ENCODE measurements at places on chromosomes 12 and 14. TPM values are rescaled to one million over a fixed set of nuclear protein-coding genes. Genes with fewer than 3 reads are reported as not detected.

- peak overlapping the region; percentile 88 for H3K27ac ChIP-seq
- H3K4me3 ChIP-seq, result peak overlapping the region; percentile 82
- DNase-seq, result no peak
- H3K27me3 ChIP-seq, result no peaks in the 10 kb centered on the region
- H3K4me1 ChIP-seq, result peaks cover 39% of the 10 kb centered on the region
- H3K36me3 ChIP-seq, result peaks cover 9% of the 10 kb centered on the region
Measured at GRCh38 chr12:95003921-95004272, 400 bp upstream of the NDUFA12 start.

DNA sequence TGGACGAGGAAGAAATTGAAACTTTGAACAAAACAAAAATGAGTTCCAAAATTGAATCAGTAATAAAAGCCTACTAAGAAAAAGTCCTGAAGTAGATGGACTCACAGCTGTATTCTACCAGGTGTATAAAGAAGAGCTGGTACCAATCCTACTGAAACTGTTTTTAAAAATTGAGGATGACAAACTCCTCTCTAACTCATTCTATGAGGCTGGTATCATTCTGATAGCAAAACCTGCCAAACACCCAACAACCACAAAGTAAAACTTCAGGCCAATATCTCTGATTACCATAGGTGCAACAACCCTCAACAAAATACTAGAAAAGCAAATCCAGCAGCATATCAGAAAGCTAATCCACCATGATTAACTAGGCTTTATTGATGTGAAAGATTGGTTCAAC lies 33.9 kb upstream of the LDHB start:
- H3K36me3 ChIP-seq, result no peaks in the 10 kb centered on the region
- no peak overlapping the region for H3K4me3 ChIP-seq
- no peak overlapping the region for H3K27ac ChIP-seq
- no peaks in the 10 kb centered on the region for H3K4me1 ChIP-seq
- no peaks in the 10 kb centered on the region for H3K27me3 ChIP-seq

DNA sequence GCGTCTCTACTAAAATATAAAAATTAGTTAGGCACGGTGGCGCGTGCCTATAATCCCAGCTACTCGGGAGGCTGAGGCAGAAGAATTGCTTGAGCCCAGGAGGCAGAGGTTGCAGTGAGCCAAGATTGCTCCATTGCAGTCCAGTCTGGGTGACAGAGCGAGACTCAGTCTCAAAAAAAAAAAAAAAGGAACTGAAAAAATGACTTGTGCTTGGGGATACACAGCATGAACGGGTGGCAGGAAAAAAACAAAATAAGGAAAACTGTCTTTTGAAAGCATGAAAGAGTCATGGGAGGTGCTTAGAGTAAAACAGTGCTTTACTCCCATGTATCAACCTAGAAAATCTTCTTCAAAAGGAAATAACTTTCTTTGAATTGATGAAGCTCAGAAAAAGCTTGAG lies 80.8 kb downstream of the TMTC1 start:
- no peaks in the 10 kb centered on the region for H3K27me3 ChIP-seq
- H3K4me1 ChIP-seq, result no peaks in the 10 kb centered on the region
- no peaks in the 10 kb centered on the region for H3K36me3 ChIP-seq
- DNase-seq, result no peak
- H3K4me3 ChIP-seq, result no peak overlapping the region

DNA sequence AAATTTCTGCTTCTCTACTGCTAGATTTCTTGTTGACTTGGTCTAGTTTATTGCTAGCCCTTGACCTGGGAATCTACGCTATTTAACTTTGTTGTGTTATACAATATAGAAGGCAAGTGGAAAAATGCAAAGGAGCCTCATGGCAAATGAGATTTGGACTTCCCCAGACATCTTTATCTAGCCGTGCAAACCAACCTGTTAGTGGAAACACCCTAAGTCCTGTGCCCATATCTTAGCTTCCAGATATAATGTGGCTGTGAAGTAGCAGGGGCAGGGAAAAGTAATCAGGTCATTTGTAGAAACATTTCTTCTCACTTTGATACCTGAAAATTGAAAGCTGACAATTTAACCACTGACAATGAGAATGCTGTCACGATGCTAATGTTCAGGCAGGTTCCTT lies 90.7 kb upstream of the ATP2B1 start:
- no peak for DNase-seq
- no peak overlapping the region for H3K27ac ChIP-seq
- no peaks in the 10 kb centered on the region for H3K36me3 ChIP-seq
- no peaks in the 10 kb centered on the region for H3K4me1 ChIP-seq
- no peaks in the 10 kb centered on the region for H3K27me3 ChIP-seq

DNA sequence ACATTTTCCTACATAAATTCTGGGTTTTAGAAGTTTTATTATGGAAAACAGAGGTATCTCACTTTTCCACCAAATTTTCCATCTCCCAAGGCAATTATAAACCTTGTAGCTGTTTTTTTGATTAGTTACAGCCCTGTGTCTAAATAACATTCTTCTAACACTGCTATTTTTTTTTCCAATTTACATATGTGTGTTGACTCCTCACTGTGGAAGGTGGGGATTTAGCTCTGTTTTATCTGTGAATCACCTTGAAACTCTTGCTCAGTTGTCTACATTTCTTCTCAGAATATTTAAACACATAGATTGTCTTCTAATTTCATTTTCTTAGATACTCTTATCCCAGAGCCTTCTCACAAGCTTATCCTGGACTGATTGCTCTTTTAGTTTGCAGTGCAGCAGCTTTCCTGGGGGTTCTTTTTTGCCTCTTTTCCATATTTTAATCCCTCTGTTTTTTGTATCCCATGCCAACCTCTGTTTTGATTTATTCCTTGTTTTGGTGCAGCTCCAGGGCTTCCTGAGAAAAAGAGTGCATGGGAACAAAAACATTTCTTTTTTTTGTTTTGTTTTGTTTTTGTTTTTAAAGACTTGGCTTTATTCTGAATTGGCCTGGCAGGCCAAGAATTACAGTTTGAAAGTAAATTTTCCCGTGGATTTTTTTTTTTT lies 36.7 kb downstream of the TBC1D15 start:
- no peak overlapping the region for H3K4me3 ChIP-seq
- no peaks in the 10 kb centered on the region for H3K27me3 ChIP-seq
- no peak for DNase-seq
- no peaks in the 10 kb centered on the region for H3K36me3 ChIP-seq

- no peaks in the 10 kb centered on the region for H3K27me3 ChIP-seq
- H3K36me3 ChIP-seq, result no peaks in the 10 kb centered on the region
- no peaks in the 10 kb centered on the region for H3K4me1 ChIP-seq
- no peak overlapping the region for H3K27ac ChIP-seq
- H3K4me3 ChIP-seq, result no peak overlapping the region
Measured at GRCh38 chr14:104448321-104448720, 131.2 kb upstream of the C14orf180 start.

- no peaks in the 10 kb centered on the region for H3K36me3 ChIP-seq
- no peaks in the 10 kb centered on the region for H3K4me1 ChIP-seq
- DNase-seq, result no peak
- H3K27me3 ChIP-seq, result no peaks in the 10 kb centered on the region
Measured at GRCh38 chr12:25598956-25599355, 45.9 kb upstream of the LMNTD1 start.

DNA sequence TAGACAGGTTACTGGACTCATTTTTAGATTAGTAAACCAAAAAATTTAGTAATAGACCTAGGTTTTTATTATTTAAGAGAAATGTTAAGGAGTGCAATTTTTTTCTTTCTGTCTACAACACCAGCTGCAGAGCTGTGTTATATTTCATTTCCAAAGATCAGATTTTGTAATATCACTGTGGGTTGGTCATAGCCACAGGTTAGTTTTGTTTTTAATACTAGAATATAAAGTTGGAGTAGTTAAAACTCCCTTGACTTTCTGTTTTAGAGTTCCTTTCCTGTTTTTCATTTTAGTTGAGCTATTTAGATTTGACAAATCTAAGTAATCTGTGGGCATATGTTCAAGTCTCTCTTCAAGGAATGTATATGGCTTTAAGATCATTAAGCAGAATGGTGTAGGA lies 30.7 kb upstream of the GARIN2 start:
- no peak for DNase-seq
- H3K36me3 ChIP-seq, result no peaks in the 10 kb centered on the region
- no peak overlapping the region for H3K27ac ChIP-seq
- no peaks in the 10 kb centered on the region for H3K4me1 ChIP-seq
- H3K4me3 ChIP-seq, result no peak overlapping the region

GRCh38 chr14:89382901-89383845 lies 33.9 kb downstream of the FOXN3 start:
- H3K36me3 ChIP-seq, result no peaks in the 10 kb centered on the region
- no peak for DNase-seq
- no peak overlapping the region for H3K4me3 ChIP-seq
- H3K27ac ChIP-seq, result no peak overlapping the region
- no peaks in the 10 kb centered on the region for H3K27me3 ChIP-seq

GRCh38 chr12:74538491-74539258 lies 1.0 kb downstream of the ATXN7L3B start:
- peak overlapping the region; percentile 60 for H3K4me3 ChIP-seq
- no peaks in the 10 kb centered on the region for H3K27me3 ChIP-seq
- no peak for DNase-seq
- H3K36me3 ChIP-seq, result no peaks in the 10 kb centered on the region

DNA sequence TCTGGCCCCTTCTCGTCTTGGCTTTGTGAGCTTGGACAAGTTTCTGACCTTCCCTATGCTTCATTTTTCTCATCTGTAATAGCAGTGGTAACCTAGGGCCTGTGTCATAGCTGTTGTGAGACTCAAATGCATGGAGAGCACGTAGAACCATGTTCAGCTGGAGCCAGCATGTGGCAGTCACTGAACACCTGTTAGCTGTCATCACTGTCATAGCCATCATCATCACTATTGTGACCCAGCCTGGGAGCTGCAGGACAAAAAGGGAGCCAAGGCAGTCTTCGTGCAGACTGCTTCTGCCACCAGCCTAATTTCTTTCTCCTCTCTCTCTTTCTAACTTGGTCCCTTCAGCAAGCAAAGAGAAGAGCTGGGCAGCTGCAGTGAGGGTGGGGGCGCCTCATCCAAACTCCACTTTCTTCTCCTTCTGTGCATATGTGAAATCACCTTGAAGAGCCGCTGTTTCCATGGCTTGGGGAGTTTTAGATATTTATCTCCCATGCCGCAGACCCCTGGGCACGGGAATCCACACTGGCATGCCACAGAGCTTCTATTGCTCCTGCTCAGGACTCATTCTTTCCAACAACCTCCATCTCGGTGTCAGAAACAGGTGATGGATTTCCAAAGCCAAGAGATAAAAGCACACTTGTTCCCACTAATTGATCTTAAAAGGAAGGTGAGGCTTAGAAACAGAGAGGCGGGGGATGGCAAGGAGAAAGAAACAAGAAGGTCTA lies 87.0 kb downstream of the SRRM4 start:
- no peak for DNase-seq

GRCh38 chr12:104011253-104011652 lies 38.7 kb downstream of the GLT8D2 start:
- H3K27me3 ChIP-seq, result no peaks in the 10 kb centered on the region
- no peaks in the 10 kb centered on the region for H3K36me3 ChIP-seq
- no peaks in the 10 kb centered on the region for H3K4me1 ChIP-seq
- DNase-seq, result no peak
- no peak overlapping the region for H3K4me3 ChIP-seq

GRCh38 chr14:67694791-67695393 lies 672 bp downstream of the RDH11 start:
- H3K36me3 ChIP-seq, result peaks cover 25% of the 10 kb centered on the region
- no peaks in the 10 kb centered on the region for H3K27me3 ChIP-seq
- H3K4me3 ChIP-seq, result peak overlapping the region; percentile 48
- peak; percentile 87 for DNase-seq
- peaks cover 18% of the 10 kb centered on the region for H3K4me1 ChIP-seq

GRCh38 chr14:30710876-30711275 lies 88.8 kb downstream of the SCFD1 start:
- no peaks in the 10 kb centered on the region for H3K27me3 ChIP-seq
- H3K27ac ChIP-seq, result no peak overlapping the region
- H3K4me1 ChIP-seq, result no peaks in the 10 kb centered on the region
- no peak for DNase-seq

GRCh38 chr14:75981426-75982265 lies at the start of gene TGFB3:
TSS of gene TGFB3 (minus strand) at chr14:75981995. CDS start at chr14:75980893, 1,102 bp downstream.
- H3K4me3 ChIP-seq, result peak within 1 kb of the TSS; percentile 83
- H3K27me3 ChIP-seq, result no peaks in the 10 kb centered on the region
- peak within 1 kb of the TSS; percentile 92 for H3K27ac ChIP-seq
- peak; percentile 85 for DNase-seq
- peaks cover 15% of the 10 kb centered on the region for H3K4me1 ChIP-seq
- no peaks in the 10 kb centered on the region for H3K36me3 ChIP-seq

DNA sequence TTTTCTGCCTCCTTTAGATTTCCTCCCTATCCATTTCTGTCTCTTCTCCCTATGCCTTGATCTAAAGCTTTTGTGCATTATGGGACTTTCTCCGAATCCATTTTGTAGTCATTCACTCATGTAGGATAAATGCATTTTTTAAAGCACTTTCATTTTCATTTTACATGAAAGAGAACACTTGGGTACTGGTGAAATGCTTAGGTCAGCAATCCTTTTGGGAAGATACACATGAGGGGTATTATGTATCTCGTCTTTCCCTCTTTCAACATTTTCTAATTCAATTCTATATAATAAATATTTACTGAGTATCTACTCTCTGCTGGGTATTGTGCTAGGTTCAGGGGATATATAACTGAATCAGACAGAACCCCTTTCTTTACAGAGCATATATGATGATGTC lies 577.6 kb downstream of the NRXN3 start:
- no peaks in the 10 kb centered on the region for H3K36me3 ChIP-seq
- no peaks in the 10 kb centered on the region for H3K4me1 ChIP-seq
- H3K27ac ChIP-seq, result no peak overlapping the region
- H3K4me3 ChIP-seq, result no peak overlapping the region
- no peaks in the 10 kb centered on the region for H3K27me3 ChIP-seq

DNA sequence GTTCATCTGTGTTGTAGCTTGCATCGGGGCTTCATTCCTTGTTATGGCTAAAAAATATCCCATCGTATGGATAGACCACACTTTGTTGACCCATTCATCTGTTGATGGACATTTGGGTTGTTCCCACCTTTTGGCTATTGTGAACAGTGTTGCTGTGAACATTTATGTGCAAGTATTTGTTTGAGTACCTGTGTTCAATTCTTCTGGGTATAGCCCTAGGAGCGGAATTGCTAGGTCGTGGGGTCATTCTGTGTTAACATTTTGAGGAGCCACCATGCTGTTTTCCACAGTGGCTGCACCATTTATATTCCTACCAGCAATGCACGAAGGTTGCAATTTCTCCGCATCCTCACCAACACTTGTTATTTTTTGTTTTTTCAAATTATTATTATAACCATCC lies 23.0 kb upstream of the NCOR2 start:
- DNase-seq, result no peak
- H3K27me3 ChIP-seq, result no peaks in the 10 kb centered on the region
- peak overlapping the region; percentile 34 for H3K27ac ChIP-seq
- no peaks in the 10 kb centered on the region for H3K36me3 ChIP-seq
- peaks cover 15% of the 10 kb centered on the region for H3K4me1 ChIP-seq

GRCh38 chr12:18145924-18146323 lies 55.9 kb upstream of the RERGL start:
- DNase-seq, result no peak
- no peaks in the 10 kb centered on the region for H3K27me3 ChIP-seq
- H3K36me3 ChIP-seq, result no peaks in the 10 kb centered on the region
- H3K4me1 ChIP-seq, result no peaks in the 10 kb centered on the region
- H3K4me3 ChIP-seq, result peak overlapping the region; percentile 31
- H3K27ac ChIP-seq, result no peak overlapping the region

Gene RPL6
- 1,380 TPM for total RNA-seq

Gene ENDOU
- total RNA-seq, result 0.18 TPM

Gene SLC17A8
- total RNA-seq, result not detected

Gene HOXC13
- 0.11 TPM for total RNA-seq

Gene UNC79
- 1.1 TPM for total RNA-seq

Gene KRT78
- not detected for total RNA-seq

Gene SIX6
- not detected for total RNA-seq

Gene B4GALNT3
- total RNA-seq, result 9.8 TPM

Gene SCAF11
- 170 TPM for total RNA-seq

Data from adrenal gland (tissue), 19 donors.